ENCODE measurements at places on chromosomes 1 and 21.
A peak's percentile ranks its signal among the peaks of the same experiment; 100 is the strongest.

DNA sequence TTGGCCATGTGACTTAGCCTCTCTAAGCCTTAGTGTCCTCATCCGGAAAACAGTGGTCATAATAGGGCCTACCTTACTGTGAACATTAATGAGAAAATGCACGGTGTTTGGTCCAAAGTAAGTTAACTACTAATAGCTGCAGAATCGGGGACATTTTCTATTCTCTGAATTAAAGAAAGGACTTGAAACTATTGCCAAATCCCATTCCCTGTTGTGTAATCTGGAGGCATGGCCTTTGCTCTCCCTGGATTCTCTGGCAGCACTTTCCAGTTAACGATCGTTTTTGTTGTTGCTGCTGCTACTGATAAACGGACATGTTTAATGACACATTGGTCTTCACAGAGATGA, 30.5 kb downstream of the FMO4 start:
- H3K4me1 ChIP-seq: no peaks in the 10 kb centered on the region
- no peak overlapping the region for H3K4me3 ChIP-seq
- no peak overlapping the region for H3K27ac ChIP-seq
- H3K36me3 ChIP-seq: peaks cover under 1% of the 10 kb centered on the region

DNA sequence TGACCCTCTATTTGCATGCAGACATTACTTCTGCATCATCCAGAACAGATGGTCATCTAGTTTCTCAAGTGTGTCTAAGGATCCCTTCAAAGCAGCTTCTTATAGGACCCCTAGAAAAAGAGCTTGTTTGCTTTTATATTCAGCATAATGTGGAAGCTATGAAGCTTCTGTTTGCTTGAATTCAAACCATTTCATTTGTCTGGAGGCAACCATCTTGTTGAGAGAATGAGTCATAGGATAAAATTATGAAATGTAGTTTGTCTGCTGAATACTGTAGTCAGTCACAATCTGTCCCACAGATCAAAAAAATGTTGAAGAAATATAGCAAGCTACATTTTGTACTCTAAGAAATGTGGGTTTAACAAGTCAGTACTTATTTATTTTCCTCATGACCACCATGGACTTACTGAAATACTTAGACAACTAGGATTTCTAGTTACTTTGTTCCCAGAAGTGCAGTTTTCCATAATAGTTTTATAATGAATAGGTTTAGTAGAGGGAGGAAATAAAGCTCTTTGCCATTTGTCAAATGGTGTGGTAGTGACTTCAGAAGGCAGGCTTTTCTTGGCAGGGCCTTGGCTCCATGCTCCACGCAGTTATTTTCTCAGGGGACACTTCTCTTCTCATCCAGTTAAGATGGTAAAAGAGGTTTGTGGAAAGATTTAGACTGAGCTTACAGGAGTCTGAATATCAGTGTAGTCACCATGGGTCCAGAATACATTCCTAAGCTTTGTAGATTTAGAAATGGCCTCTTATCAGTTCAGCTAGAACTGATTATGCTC, 74.8 kb upstream of the DEPDC1 start:
- DNase-seq: no peak
- no peaks in the 10 kb centered on the region for H3K36me3 ChIP-seq
- no peak overlapping the region for H3K27ac ChIP-seq
- H3K4me1 ChIP-seq: no peaks in the 10 kb centered on the region
- no peak overlapping the region for H3K4me3 ChIP-seq
- H3K27me3 ChIP-seq: no peaks in the 10 kb centered on the region

DNA sequence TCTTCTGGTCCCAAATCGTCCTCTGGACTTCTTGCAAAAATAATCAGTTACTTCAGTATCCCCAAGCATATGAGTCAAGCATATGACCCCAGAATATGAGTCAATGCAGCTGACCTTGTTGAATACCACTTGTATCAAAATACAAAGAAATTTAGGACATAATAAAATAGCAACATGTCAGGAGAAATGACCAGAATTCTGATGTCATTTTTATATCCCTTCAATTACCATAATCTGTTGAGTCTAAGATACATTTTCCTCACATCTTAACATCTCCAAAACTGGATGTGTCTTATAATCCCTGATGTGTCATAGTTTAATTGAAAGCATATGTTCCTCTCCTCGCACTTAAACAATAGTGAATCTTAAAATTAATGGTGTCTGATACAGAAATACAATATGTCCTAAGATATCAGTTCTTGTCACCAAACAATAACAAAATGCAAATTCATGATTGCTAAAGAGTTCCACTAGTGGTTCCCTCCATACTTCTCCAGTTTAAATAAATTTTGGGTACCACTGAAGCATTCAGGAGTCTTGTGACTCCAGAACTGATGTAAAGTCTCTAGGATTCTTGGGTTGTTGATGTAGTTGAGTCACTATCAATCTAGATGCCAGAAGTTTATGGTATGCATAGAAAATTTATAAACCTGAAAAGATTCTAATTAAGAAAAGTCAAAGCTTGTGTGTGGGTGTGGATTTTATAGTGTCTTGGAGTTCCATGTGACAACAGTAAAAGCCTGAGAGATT, 41.8 kb downstream of the KIFAP3 start:
- H3K36me3 ChIP-seq: peaks cover 17% of the 10 kb centered on the region
- no peak overlapping the region for H3K4me3 ChIP-seq
- H3K27me3 ChIP-seq: no peaks in the 10 kb centered on the region

DNA sequence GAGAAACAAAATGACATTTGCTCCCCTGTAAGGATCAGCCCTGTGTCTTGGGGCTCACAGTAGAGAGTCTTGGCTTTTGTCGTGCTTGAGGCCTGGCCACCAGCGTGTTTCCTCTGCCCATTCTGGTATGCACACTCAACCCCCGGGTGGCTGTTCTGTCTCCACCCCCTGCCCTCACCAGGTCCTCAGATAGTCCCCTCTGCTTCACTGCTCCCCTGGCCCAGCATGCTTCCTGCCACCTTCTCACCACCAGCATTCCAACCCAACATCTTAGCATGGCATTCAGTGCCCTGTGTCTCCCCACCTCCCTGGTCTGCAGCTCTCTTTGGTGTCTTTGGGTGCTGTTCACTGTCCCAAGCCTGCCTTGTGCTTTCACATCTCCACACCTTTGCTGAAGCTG, 16.2 kb downstream of the ZNF362 start:
- H3K36me3 ChIP-seq: peaks cover 3% of the 10 kb centered on the region
- H3K4me3 ChIP-seq: peak overlapping the region; percentile 61
- H3K27me3 ChIP-seq: no peaks in the 10 kb centered on the region
- peak overlapping the region; percentile 94 for H3K27ac ChIP-seq
- peaks cover 33% of the 10 kb centered on the region for H3K4me1 ChIP-seq
- no peak for DNase-seq

DNA sequence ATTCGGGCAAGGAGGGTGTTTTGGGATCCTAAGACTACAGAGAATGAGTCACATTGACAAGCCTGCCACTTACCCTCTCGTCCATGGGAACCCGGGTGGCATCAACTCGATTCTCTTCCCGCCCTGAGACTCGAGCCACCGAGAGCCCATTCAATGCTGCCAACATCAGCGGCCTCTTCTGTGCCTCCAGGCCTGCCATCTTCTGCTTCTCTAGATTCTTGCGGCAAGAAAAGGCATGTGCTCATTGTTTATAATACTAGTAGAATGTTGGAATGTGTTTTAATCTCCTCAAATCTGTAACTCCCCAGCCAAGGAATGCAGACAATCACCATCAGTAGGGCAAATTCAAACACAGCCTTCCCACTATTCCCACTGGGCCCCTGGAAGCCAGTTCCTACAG, 96.9 kb downstream of the SMYD2 start:
- no peak overlapping the region for H3K27ac ChIP-seq
- H3K4me3 ChIP-seq: no peak overlapping the region
- H3K27me3 ChIP-seq: no peaks in the 10 kb centered on the region
- DNase-seq: no peak
- H3K36me3 ChIP-seq: no peaks in the 10 kb centered on the region

DNA sequence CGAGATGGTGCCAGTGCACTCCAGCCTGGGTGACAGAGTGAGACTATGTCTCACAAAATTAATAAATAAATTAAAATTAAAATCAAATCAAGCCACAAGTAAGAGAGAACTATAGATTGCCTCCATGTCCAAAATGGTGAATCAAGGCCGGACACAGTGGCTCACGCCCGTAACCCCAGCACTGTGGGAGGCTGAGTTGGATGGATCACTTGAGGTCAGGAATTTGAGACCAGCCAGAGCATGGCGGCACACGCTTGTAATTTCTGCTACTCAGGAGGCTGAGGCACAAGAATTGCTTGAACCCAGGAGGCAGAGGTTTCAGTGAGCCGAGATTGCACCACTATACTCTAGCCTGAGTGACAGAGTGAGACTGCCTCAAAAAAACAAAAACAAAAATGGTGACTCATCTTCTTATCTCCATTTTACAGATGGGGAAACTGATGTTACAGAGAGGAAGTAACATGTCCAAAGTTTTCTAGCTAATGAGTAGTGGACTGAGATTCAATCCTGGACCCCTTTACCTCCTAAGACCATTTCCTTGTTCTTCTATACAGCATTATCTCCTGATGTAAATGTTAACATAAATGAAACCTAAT, 99.0 kb upstream of the HNRNPU start:
- H3K27me3 ChIP-seq: no peaks in the 10 kb centered on the region
- H3K27ac ChIP-seq: peak overlapping the region; percentile 72
- peaks cover 8% of the 10 kb centered on the region for H3K4me1 ChIP-seq
- no peak for DNase-seq
- H3K4me3 ChIP-seq: peak overlapping the region; percentile 53
